ENCODE measurements at places on chromosomes 4 and X. TPM values are rescaled to one million over a fixed set of nuclear protein-coding genes. Genes with fewer than 3 reads are reported as not detected.

The NPY2R gene
- not detected for total RNA-seq

- H3K4me3 ChIP-seq = no peak overlapping the region
- peaks cover 9% of the 10 kb centered on the region for H3K4me1 ChIP-seq
- H3K27me3 ChIP-seq = no peaks in the 10 kb centered on the region
- H3K27ac ChIP-seq = no peak overlapping the region
- peak; percentile 6 for DNase-seq
Observed at GRCh38 chr4:3193531-3194203, 55.3 kb upstream of the MSANTD1 start.

DNA sequence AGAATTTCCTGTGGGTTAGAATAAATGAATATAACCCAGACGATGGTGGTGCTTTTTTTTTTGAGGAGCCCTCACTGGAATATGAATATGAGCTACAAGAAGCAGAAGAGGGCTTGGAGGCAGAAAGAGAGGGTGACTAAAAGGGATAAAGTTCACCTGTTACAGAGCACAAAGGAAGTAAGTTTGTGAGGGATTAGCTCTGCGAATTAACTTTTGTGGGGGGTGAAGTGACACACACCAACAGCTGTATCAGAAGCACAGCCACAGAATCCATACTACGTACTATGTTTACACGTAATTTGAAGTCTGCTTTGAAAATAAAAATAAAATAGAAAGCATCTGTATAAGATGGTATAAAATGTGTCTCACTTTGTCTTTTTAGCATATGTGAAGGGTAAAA lies 963.6 kb upstream of the DIAPH2 start:
- H3K36me3 ChIP-seq = no peaks in the 10 kb centered on the region
- H3K27me3 ChIP-seq = peaks cover 37% of the 10 kb centered on the region
- H3K4me1 ChIP-seq = no peaks in the 10 kb centered on the region
- no peak overlapping the region for H3K27ac ChIP-seq
- no peak overlapping the region for H3K4me3 ChIP-seq
- DNase-seq = no peak

DNA sequence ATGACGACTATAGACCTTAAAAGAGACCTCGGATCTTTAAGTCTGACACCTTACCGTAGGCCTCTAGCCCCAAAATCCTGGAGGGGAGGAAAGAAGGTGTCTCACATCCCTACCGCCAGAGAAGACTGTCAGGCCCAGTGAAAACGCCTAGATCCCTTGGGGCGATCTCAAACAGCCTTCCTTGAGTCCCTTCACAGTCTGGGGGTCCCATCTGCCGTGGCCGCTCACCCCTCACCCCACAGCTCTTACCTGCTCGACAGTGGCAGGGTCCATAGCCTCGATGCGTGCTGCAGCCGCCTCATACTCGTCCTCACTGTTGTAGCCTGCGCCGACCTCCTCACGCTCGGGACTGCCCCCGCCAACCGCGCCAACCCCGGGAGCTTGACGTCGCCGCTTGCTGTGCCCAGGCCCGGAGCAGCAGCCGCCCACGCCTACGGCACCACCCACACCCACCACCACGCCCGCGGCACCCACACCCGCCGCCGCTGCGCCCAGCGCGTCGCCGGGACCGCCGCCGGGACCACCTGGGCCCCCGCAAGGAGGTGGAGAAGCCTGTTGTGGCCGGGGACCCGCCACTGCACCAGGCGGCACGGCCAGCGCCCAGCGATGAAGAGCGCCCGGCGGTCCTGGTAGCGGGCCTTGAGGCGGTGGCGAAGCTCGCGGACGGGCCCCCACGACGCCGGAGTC lies 536 bp downstream of the OTUD5 start:
- no peak for DNase-seq
- H3K27ac ChIP-seq = peak overlapping the region; percentile 76
- H3K36me3 ChIP-seq = peaks cover 7% of the 10 kb centered on the region
- peaks cover 5% of the 10 kb centered on the region for H3K4me1 ChIP-seq
- H3K27me3 ChIP-seq = no peaks in the 10 kb centered on the region
- peak overlapping the region; percentile 94 for H3K4me3 ChIP-seq

- no peak overlapping the region for H3K27ac ChIP-seq
- no peak for DNase-seq
- peaks cover 76% of the 10 kb centered on the region for H3K27me3 ChIP-seq
- H3K4me3 ChIP-seq = no peak overlapping the region
Observed at GRCh38 chrX:51776851-51777250, 33.6 kb downstream of the GSPT2 start.

GRCh38 chrX:85619962-85620361 lies 240.5 kb upstream of the POF1B start:
- no peak for DNase-seq
- H3K27ac ChIP-seq = no peak overlapping the region
- H3K27me3 ChIP-seq = peaks cover 14% of the 10 kb centered on the region
- H3K4me1 ChIP-seq = no peaks in the 10 kb centered on the region
- no peaks in the 10 kb centered on the region for H3K36me3 ChIP-seq
- no peak overlapping the region for H3K4me3 ChIP-seq

Measured in MCF 10A (cell line).